ENCODE measurements at places on chromosomes 6 and 20.

DNA sequence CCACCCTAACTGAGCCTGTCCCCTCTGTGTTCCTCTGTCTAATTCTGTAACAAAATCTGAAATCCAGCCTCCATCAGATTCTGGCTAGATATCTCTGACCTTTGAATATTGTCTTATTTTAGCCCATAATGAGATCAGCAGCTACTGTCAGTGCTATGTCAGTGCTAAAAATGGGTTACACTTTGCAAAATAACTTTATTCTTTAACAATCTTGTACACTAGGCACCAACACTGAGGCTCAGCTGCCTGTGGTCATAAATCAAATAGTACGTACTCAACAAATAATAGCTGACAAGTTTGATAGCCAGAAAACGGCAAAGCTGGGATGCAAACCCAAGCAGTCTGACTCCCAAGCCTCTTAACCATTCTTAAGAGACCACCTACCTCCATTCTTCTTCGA lies 22.1 kb downstream of the TTPAL start:
- DNase-seq, result no peak

DNA sequence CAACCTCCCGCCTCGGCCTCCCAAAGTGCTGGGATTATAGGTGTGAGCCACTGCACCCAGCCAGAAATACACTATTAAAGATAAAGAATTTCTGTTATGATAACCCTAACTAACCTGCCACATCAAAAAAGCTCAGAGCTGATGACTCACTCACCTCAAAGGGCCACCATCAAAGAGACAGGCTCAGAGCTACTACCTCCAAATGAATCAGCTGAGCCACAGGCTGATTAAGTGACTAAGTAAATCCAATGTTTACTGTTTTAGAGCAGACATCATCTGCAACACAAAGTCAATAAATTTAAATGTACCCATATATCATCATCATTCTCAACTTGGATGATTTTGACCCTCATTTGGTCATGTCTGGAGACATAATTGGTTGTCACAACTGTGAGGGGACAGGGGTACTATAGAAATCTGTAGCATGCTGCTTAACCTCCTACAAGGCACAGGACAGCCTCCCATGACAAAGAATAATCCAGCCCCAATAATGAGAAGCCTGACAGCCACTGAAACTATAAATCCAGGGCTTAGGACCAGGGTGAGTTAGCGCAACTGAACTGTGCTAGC lies 106.5 kb downstream of the ATP9A start:
- DNase-seq, result peak; percentile 28

DNA sequence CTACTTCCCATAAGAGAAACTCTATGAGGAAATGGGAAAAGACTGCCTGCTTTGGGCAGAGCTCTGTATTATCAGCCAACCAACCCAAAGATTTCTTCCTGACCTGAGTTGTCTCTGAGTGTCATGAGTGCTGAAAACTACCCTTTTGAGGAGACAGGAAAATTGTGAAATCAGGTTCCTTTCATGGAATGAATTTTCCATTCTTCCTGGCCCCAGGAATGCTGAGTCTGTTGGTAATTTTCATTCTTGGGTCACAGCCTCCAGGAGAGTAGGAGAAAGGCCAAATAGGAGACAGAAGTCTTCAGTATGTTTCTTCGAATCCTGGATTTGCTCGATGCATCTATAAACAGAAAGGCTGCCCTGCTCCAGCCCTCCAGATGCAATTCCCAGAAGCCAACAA lies 53.6 kb downstream of the SCML4 start:
- no peak for DNase-seq

- DNase-seq, result no peak
Observed at GRCh38 chr20:58071298-58071697, 157.2 kb downstream of the ANKRD60 start.

GRCh38 chr6:117512056-117512828 lies 29.8 kb downstream of the DCBLD1 start:
- DNase-seq, result no peak

GRCh38 chr20:47606414-47606982 lies 104.8 kb downstream of the NCOA3 start:
- no peak for DNase-seq

DNA sequence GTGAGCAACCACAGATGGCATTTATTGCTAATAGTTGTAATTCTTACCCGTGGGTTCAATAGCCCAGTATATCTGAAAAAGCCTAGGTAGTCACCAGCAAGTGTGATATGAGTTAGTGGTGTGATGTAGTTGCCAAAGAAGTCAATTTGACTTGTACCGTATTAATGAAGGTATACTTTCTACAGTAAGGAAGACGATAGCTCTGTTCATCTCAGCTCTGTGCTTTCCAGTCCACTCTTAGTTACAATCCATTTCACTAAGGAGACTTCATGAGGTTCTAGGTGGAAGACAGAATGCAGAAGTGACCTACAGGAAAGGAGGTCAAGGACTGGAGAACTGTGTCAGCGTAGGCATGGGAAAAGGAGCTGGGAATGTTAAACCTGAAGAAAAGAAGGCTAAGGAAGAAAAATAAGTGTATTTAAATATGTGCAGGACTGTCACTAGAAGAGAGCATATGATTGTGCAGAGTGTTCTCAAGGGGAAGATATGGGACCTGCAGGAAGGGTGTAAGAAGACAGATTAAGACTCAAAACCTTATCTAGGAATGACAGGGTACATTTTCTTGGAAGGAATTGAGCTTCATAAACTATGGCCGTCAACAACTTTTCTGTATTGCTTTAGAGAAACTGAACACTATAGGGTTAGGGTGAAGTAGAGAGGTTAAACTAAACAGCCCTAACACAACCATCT lies 116.9 kb upstream of the SCGN start:
- no peak for DNase-seq

DNA sequence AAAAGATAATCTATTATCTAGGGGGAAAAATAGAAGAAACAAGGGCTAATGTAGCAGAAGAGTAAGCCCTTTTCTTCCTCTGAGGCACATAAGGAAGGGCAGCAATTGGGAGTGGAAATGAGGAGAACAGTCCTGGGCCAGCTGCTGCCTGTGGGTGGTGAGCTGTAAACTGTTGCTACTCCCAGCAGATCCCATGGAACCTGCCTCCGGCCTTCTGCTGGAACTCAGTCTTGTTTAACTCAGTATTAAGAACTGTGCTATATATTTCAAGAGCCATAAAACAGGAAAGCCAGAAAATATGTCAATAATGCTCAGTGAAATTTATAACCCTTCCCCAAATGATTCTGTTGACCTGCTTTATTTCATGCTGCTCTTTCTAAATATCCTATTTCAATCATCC lies 464.2 kb downstream of the COL12A1 start:
- DNase-seq, result no peak

GRCh38 chr6:149362289-149362688 lies 37.8 kb upstream of the SUMO4 start:
- no peak for DNase-seq

GRCh38 chr6:130893277-130893676 lies 66.1 kb downstream of the SMLR1 start:
- DNase-seq, result no peak

DNA sequence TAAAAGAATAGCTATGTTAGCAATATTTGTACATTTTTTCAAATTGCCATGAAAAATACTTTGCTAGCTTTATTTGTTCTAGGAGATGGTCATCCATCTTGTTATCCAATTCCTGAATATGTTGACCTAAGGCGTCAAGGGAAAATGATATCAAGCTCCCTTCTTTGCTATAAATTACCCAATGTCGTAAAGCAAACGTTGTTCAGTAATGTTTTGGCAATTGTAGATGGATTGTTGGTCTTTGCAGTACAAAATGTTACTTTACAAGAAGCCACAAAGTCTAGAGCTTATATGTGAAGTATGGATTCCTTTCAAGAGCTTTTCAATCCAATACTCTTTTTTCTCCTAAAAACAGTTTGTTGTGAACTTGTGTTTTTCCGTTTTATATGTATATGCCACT lies 3.3 kb downstream of the NCR2 start:
- DNase-seq, result no peak

- peak; percentile 99 for DNase-seq
Observed at GRCh38 chr6:85464260-85464644, 14.4 kb downstream of the NT5E start.

- no peak for DNase-seq
Observed at GRCh38 chr6:155771822-155772221, 316.2 kb upstream of the NOX3 start.

DNA sequence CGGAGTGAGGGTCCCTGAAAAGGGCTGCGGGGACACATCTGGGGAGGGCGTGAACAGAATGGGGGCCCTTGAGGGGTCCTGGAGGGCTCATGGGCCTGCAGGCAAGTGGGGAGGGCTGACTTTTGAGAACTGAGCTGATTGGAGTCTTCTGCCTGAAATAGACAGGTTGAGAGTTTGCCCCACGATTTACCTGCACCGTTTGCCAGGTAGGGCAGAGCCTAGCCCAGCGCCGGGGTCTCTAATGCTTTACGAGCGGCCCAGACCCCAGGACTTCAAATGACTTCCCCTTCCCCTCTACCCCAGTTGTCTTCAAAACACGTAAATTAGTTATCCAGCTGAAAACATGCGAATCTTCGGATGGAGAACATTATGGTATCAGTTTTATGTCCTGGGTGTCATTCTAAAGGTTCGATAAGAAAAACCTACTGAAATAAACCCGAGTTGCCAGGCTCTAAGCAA lies 1.3 kb downstream of the PLCB1 start:
- no peak for DNase-seq

DNA sequence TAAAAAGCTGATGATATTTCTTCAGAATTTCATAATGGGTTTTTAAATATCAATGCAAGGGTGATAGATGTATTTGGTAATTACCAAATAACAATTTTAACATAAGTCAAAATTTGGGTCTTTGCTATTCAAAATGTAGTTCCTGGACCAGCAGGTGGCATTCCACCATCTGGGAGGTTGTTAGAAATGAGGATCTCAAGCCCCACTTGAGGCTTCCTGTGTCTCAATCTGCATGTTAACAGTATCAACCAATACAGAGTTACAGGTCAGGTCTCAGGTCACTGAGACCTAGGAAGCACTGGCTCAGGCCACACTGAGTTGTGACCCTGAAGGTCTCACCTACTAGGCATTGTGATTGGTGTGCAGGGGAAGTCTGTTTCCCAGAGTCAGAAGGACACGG lies 57.2 kb upstream of the MTRF1L start:
- no peak for DNase-seq

GRCh38 chr6:10976571-10976970 lies 67.5 kb downstream of the ELOVL2 start:
- DNase-seq, result no peak

- no peak for DNase-seq
Observed at GRCh38 chr6:15362274-15363160, 116.6 kb downstream of the JARID2 start.

- DNase-seq, result peak; percentile 49
Observed at GRCh38 chr6:7922596-7922995, 12.0 kb upstream of the TXNDC5 start.

DNA sequence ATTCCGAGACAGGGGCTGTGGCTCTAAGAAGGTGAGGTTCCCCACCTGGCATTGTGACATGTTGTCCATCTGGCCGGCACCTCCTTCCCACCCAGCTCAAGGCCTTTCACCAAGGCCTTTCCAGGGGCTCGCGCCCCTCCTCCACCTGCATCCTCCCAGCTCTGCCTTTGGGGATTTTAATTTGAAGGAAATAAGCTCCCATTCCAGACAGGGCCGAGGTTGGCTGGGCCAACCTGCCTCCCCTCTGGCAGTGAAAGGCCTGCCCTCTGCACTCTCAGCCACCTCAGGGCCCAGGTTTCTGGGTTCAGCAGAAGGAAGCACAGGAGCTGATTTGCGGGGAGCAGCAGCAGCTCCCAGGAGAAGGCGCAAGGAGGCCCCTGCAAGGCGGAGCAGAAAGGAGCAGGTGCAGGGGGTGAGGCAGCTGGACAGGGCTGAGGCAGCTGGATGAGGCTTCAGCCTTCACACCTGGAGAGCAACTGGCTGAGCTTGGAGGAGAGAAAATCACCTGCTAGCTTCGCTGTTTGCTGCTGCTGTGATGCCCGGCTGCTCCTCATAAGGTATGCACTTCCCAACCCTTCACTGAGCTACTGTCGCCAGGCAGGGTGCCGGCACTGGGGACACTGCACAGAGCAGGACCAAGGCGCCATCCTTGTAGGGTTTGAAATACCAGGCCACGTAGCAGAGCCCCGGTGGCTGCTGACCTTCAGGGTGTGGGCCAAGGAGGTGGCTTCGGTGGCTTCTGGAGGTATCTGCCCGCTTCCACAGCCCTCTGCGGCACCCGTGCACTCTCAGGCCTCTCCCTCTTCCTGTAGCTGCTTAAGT lies 147.0 kb downstream of the SYNDIG1 start:
- no peak for DNase-seq

DNA sequence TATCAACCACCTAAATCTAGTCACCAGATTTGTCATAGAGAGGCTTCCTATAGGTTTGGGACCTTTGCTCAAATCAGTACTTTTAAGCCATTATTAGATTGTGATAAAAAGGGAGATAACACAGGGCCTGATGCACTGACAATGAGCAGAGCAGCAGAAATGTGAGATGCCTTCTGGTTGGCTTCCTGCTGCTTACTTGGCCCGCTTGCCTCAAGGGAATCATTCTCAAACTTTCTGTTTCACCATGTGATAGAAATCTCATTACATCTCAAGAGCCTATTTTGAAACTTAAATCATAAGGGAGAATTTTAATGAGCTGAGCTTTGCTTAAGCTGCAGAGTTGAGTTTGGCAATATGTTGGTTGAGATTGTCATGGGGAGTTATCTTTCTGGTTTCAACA lies 606.0 kb downstream of the DHX35 start:
- no peak for DNase-seq

- peak; percentile 41 for DNase-seq
Observed at GRCh38 chr6:85747093-85747492, 104.4 kb upstream of the SYNCRIP start.

GRCh38 chr6:81978230-81978629 lies 225.7 kb upstream of the TENT5A start:
- DNase-seq, result peak; percentile 40

- DNase-seq, result no peak
Observed at GRCh38 chr20:22819784-22820183, 215.3 kb upstream of the SSTR4 start.

GRCh38 chr6:41424370-41425058 lies 89.1 kb downstream of the NCR2 start:
- peak; percentile 80 for DNase-seq

GRCh38 chr6:163254341-163254835 lies 160.1 kb upstream of the QKI start:
- no peak for DNase-seq

DNA sequence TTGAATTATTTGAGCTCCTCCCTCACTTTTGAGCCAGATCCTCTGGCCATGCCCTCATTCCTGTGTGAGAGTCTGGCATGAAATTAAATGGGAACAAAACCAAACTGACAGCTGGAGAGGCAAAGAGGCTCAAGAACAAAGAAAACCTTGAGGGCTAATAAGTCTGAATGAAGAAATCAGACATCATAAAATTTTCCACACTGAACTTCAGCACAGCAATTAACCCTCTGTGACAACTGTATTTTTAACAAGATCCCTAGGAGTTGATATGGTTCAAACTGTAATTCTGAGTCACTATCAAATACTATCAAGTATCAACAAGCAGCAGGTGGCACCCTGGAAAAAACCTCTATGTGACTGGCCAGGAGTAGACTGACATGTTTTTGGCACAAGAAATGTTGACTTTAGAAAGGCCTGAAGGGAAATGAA lies 109.4 kb upstream of the EMILIN3 start:
- DNase-seq, result peak; percentile 67

Data from fibroblast of lung (primary cell).